ENCODE measurements at places on chromosomes 5 and 9.

- no peak for DNase-seq
Measured at GRCh38 chr9:20659474-20659967, 24.5 kb upstream of the FOCAD start.

DNA sequence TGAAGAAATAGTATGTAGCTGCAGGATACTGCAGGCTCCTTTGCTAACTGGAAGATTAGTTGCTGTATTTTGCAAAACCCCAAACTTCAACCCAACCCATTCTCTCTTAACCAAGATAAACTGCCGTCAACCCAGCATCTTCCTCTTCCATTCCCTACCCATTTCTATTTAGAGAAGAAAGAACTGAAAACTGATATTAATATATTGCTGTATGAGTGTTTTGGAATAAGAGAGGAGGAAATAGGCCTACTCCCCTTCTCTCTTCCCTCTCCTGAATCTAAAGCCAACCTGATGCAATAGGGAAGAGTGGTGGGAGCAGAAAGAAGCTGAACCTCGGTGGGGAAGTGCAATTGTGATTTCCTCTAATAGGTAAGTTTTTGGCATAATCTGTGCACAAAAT, 83.7 kb downstream of the TMEM215 start:
- no peak for DNase-seq

DNA sequence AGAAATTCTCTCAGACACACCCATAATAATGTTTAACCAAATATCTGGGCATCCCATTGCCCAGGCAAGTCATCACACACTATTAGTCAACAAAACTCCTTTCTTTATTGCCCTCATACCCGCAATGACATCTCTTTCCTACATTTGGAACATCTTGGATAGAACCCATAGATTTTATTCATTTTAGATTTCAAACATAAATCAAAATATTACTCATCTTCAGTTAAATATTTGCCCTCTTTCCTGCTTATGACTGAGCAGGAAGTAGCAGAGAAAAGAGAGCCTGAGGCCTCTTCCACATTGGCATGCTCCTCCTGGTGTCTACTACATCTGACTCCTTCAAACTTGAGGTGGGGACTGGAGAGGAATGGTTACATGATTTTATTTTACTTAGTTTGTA, 592.0 kb downstream of the CHSY3 start:
- no peak for DNase-seq

GRCh38 chr5:120365656-120366446, 98.2 kb upstream of the PRR16 start:
- DNase-seq, result no peak

DNA sequence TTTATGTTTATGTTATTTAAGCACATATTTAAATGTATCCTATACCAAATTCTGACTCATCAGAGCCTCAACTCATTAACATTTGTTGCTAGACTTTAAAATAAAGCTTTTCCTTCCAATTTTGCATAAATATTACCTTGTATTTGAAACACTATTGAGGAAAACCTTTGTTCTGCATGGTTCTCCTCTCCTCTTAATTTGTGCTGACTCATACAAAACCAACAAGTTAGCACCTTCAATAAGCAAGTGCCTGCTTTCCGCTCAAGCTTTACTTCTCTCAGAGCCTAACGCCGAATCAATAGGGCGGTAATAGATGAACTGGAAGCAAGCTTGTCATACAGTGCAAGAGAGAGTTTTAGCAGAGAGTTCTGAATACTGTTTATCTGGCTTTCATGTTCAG, 7.9 kb downstream of the AMACR start:
- no peak for DNase-seq

DNA sequence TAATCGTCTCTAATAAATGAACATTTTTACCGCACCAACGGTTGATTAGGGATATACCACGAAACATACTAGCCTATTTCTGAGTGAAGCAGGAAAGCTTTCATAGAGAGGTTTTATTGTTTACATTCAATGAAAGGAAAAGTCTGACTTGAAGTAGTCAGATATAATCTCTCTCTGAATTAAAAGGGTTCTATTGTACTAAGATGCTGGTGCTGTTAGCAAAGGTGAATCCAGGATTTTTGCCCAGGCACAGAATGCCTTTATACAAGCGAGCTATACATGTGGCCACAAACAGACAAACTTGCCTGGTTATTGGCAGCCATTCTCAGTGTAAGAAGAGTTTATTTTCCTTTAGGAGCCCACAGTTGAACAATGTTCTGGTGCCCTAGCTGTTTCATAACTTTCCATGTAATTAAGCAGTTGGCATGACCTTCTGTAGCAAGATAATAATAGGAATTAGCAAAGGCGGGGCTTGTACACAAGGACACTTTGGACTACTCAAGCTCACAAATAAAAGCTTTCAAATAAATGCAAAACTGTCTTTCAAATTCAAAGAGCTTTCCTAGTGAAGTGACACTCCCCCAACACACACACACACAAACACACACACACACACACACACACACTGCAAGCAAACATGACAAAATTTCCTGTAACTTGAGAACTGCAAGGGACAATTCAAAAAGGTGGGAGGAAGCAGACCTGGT, 198.7 kb upstream of the MAP3K1 start:
- no peak for DNase-seq

GRCh38 chr9:104984121-104984520, 56.2 kb upstream of the ABCA1 start:
- DNase-seq, result no peak

DNA sequence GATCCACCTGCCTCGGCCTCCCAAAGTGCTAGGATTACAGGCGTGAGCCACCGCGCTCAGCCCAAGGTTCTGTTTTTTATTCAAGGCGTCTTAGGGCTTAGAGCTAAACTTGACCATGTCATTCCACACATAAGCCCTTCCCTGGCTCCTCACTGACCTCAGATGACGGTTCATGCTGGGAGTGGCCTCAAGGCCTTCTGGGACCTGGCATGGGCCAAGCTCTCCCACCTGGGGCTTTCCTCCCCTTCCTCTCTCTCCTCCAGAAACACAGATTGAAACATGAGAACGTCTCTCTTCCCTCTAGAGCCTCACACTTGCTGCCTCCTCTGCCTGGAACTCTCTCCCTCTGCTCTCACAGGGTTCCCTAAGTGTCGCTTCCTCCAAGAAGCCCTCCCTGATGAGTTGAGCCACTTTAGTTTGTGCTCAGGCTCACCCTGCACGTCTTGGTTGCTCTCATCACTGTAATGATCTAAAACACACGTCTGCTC, 155.6 kb upstream of the IER5L start:
- DNase-seq, result no peak

- DNase-seq, result no peak
Measured at GRCh38 chr5:167602067-167602466, 689.4 kb upstream of the WWC1 start.

- DNase-seq, result no peak
Measured at GRCh38 chr5:39755452-39755851, 330.7 kb upstream of the DAB2 start.

DNA sequence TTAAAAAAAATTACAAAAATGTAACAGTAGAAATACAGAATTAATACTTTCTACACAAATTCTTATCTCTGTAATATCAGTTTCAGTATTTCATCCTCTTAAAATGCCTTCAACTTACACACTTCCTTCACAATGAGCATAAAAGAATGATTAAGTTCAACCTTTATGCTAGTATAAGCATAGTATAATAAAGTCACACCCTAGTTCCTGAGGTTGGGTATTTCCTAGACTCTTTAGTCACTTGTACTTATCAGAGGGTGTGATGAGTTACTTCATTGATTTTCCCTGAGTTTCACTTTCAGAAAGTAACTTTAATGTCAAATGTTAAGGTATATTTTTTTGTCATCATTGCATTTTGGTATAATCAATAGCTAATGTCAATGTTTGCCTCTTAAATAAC, 302.4 kb downstream of the PDE4D start:
- no peak for DNase-seq

DNA sequence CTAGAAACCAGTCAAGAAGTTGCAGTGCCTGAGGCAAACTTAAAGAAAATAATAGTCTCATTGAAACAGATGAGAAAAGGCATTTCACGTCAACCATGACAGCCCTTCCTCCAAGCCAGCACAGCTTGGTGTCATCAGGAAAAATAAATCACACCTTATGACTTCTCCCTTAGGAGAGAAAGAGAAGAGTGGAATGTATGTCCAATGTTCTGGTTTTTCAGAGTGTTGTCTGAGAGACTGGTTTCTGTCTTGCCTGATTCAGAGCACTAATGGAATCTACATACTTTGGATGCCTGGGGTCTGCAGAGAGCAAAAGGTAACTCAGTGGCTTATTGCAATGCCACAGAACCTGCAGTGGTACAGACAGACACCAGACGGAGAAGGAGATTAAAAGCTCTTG, 105.5 kb upstream of the PDE4D start:
- DNase-seq, result no peak

- DNase-seq, result no peak
Measured at GRCh38 chr5:132204371-132205135, 23.1 kb downstream of the P4HA2 start.

- no peak for DNase-seq
Measured at GRCh38 chr5:178473854-178474253, 116.3 kb downstream of the COL23A1 start.

- no peak for DNase-seq
Measured at GRCh38 chr9:78428640-78429039, 131.7 kb downstream of the PSAT1 start.

DNA sequence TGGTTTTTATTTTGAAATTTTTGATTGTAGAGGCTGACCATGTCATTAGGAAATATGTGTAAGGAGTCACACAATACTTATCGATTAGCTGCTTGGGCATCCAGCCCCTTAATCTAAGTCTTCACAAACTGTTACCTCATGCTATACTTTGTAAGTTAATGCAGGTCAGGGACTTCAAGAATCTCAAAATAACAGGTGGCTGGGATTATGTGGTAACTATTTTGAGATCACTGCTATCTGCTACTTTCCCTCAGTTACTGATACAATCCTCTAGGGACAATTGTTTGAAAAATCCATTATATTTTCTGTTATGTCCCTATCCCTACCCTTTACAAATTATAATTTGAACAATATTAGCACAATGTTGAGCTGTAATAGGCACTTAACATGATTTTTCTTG, 21.7 kb downstream of the FTMT start:
- no peak for DNase-seq

Data from NCI-H1436 (cell line).